ENCODE measurements at places on chromosomes 7 and 10.

DNA sequence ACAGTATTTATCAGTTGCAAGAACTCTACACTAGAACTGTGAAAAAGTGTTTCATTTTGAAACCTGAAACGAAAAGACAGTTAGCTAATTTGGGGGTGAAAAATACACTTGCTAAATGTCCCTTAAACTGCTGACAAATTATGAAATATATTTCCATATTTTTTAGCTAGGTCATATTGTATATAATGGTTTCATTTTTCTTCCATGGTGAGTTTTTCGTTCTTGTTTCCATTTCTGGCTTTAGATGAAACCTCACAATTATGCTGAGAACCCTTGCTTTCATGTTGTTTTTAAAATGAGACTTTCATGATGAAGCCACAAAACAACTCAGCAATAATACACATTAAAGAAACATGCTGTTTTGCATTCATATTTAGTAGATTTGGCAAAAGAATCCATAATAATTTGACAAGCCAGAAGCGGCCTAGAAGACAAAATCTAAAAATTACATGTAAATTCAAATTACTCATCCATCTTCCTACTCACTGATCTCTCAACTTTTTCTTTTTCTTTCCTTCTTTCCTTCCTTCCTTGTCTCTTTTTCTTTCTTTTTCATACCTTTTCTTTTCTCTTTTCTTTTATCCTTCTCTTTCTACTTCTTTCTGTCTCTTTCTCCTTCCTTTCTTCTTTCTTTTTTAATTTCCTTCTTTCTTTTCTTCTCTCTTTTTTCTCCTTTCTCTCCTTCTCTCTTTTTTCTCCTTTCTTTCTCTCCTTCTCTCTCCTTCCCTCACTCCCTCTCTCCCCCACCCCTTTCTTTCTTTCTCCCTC is 46.5 kb upstream of the ITGB8 start:
- DNase-seq: no peak

DNA sequence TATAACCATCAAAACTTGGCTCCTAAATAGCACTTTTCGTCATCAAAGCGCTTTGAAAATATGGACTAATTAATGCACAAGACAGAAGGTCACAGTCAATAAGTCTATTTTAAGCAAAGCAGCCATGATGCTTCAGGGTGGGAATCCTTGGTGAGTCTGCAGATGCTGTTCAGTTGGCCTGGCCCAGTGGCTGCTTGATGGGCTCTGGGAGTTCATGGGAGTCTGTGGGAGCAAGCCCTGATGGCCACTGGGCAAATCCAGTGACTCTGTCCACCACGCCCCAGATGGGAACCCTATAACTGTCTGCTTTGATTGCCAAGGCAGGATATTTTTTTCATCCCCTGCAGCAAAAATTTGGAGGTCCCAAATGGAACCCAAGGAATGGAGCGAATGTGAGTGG is 95.7 kb upstream of the CTBP2 start:
- DNase-seq: no peak

- DNase-seq: no peak
Measured at GRCh38 chr7:57343901-57344622, 105.9 kb upstream of the ZNF716 start.

GRCh38 chr7:36367561-36368077 is 22.0 kb upstream of the ANLN start:
- no peak for DNase-seq

DNA sequence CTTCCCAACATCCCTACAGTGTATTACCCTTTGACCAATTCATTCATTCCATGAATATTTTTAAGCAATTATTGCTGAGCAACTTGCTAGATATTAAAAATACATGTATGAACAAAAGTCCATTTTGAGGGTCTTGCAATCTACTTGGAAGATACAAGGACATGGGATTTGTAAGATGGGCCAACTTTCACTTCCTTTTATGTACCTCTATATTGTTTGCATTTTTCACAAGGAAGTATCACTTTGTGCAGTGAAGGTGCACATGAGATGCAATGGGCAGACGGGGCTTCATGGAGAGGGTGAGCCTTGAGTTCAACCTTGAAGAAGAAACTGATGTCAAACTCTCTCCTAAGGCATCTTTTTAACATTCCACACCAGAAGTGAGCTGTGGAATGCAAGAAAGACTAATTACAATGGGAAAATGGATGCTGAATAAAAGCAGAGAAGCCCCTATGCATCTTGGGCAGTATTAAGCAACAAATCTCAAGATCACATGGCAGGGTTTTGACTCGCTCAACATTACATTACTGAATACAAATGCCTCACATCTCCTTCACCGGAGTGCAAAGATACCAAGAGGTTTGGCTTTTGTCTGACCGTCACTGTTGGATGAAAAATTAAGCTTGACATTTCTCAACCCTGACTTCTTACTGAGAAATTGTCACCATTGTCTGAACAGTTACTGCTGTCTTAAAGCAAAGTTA is 341.5 kb downstream of the ELMO1 start:
- DNase-seq: no peak

DNA sequence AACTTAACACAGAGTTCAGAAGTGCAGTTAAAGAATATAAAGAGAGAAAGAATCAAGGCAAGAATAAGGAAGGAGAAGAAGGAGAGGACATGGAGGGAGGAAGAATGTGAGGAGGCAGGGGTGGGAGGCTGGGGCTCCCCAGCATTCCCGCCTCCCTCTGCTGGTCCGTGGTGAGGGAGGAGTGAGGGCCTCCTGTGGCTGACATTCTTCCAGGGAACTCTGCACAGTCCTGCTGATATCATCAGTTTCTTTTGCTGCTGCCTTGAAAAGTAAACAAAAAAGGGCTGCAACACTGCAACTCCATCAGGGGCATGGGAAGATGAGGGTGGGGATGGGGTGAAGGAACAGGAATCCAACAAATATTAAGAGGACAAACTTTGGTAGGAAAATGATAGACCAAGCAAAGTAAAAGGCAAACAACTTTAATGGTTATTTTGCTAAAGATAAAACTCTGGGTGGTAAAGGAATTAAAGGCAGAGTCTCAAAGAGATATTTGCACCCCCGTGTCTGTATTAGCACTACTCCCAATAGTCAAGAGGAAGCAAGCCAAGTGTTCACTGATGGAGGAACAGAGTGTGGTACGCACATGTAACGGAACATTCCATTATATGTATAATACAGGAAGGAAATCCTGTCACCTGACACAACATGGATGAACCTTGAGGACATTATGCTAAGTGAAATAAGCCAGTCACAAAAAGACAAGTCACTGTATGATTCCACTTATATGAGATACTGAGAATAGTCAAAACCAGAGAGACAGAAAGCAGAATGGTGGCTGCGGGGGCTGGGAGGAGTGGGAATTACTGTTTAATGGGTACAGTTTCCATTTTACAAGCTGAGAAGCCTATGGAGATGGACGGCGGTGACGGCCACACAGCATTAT is 8.0 kb upstream of the SPOCK2 start:
- no peak for DNase-seq

GRCh38 chr10:87660484-87661133 is 931 bp downstream of the PAPSS2 start:
- DNase-seq: no peak

- peak; percentile 76 for DNase-seq
Measured at GRCh38 chr10:22570733-22571430, 143.5 kb downstream of the PIP4K2A start.

GRCh38 chr10:47261121-47261520 is 38.9 kb upstream of the GDF10 start:
- DNase-seq: no peak

GRCh38 chr10:4770801-4771553 is 55.0 kb upstream of the AKR1E2 start:
- no peak for DNase-seq

- no peak for DNase-seq
Measured at GRCh38 chr7:140621401-140622021, 19.1 kb downstream of the DENND2A start.

GRCh38 chr7:91940171-91940570 is 491 bp upstream of the AKAP9 start:
- DNase-seq: no peak

- DNase-seq: no peak
Measured at GRCh38 chr7:42236976-42237810, at the start of gene GLI3. Gene GLI3, minus strand, starts transcription at chr7:42237209. Its CDS starts 13,956 bp downstream, at chr7:42223253.

- DNase-seq: no peak
Measured at GRCh38 chr7:100013328-100013676, 2.1 kb upstream of the ZKSCAN1 start.

DNA sequence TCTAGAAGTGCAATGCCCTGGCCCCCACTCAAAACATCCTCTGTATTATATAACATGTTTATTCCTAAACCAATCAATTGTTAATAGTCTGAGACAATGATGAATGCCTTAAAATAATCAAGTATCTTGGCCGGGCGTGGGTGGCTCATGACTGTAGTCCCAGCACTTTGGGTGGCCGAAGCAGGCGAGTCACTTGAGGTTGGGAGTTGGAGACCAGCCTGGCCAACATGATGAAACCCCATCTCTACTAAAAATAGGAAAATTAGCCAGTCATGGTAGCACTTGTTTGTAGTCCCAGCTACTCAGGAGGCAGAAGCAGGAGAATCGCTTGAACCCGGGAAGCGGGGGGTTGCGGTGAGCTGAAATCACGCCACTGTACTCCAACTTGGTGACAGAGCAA is 29.4 kb upstream of the CACNA2D1 start:
- no peak for DNase-seq

GRCh38 chr7:16123117-16123770 is 298.1 kb downstream of the CRPPA start:
- DNase-seq: no peak

DNA sequence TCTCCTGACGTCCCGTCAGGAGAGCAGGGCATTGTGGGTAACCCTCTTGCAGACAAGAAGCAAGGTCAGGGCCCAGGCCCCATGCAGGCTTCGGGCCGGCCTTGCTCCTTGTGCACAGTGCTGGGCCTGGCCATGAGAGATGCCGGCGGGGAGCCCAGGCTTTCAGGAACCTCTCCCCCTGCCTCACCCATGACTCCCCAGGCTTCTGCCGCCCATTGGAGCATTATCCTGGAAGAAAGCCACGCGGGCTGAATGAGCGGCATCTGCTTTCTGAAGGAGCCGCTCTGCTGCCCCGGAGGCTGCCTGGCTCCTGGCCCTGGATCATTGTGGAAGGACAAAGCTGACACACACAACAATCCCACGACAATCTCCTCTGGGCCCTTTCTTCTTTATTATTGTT is 233.5 kb downstream of the TCF7L2 start:
- no peak for DNase-seq

DNA sequence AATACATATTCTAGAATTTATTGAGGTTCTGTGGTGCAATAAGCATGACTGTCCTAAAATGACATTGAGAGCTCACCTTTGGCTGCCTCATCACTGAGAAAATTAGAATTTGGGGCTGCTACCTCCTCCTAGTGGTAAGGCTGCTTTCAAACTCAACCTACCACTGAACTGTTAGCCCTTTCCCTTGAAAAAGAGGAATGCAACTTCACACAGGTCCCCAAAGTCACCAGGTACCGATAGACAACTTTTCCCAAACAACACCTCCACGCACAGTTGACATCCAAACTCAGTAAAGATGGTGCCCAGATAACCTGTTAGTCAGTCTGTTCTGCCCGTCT is 75.9 kb upstream of the SCIN start:
- no peak for DNase-seq
